ENCODE measurements at places on chromosomes 4 and X.

DNA sequence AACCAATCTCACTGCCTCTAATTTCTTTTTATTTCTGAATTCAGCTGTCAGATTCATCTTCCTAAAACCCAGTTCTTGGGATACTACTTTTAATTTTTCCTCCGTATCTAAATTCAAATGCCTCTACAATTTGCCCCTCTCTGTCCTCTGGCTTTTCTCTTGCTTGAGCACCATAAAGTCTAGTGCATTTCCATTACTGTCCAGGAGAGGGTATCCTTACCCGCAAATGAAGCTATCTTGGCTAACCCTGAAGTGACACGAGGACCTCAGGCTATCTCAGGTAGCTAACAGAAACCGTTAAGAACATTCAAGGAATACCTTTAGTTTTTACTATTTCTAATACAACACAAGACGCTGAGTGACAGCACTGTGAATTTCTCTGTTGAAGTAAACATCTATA, 49.4 kb upstream of the PRR32 start:
- H3K27ac ChIP-seq = no peak overlapping the region
- DNase-seq = no peak
- no peaks in the 10 kb centered on the region for H3K36me3 ChIP-seq
- H3K4me3 ChIP-seq = no peak overlapping the region
- no peaks in the 10 kb centered on the region for H3K27me3 ChIP-seq

DNA sequence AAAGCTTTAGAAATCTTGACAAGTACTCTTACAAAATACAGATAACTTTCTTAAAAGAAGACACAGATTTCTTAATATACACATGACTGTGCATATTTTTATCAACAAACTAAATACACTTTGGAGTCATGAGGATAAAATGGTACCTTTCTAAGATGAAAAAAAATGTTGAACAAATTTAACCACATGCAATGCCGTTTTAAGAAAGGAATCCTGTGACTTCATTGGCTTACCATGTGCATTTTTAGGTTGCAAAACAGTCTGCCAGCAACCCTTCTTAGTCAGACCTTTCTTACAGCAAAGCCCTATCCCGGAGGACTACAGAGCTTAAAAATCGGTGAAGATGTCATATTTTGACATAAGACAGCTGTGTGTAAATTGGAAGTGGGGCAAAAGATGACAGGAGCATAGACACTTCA, 51.7 kb downstream of the GASK1B start:
- H3K27ac ChIP-seq = peak overlapping the region; percentile 73
- peak overlapping the region; percentile 43 for H3K4me3 ChIP-seq
- peaks cover 15% of the 10 kb centered on the region for H3K4me1 ChIP-seq
- no peaks in the 10 kb centered on the region for H3K27me3 ChIP-seq

GRCh38 chr4:98746936-98747335, 88.5 kb upstream of the TSPAN5 start:
- no peaks in the 10 kb centered on the region for H3K27me3 ChIP-seq
- H3K4me1 ChIP-seq = peaks cover 12% of the 10 kb centered on the region
- H3K36me3 ChIP-seq = no peaks in the 10 kb centered on the region
- DNase-seq = no peak
- H3K4me3 ChIP-seq = no peak overlapping the region

GRCh38 chrX:81168391-81168790, 33.3 kb downstream of the HMGN5 start:
- H3K36me3 ChIP-seq = no peaks in the 10 kb centered on the region
- no peak for DNase-seq
- no peaks in the 10 kb centered on the region for H3K4me1 ChIP-seq
- H3K4me3 ChIP-seq = no peak overlapping the region
- no peaks in the 10 kb centered on the region for H3K27me3 ChIP-seq
- no peak overlapping the region for H3K27ac ChIP-seq

DNA sequence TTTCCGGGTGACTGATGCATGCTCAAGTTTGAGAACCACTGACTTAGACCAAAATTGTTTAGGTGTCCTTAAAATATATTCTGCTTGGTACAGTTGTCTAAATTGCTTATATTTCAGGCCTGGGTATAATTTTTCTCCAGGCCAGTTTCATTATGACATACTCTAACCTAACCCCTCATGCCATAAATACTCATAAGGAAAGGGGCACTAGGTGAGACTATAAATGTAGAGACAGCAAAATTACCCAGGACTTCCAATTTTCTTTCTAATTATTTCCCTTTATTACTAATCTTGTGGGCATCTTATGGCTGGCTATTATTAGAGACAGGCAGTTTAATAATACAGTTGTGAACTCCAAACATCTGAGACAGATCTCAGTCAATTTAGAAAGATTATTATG, 150.2 kb downstream of the RRAGB start:
- H3K4me1 ChIP-seq = no peaks in the 10 kb centered on the region
- no peak for DNase-seq
- no peaks in the 10 kb centered on the region for H3K36me3 ChIP-seq
- no peak overlapping the region for H3K4me3 ChIP-seq
- H3K27me3 ChIP-seq = no peaks in the 10 kb centered on the region

DNA sequence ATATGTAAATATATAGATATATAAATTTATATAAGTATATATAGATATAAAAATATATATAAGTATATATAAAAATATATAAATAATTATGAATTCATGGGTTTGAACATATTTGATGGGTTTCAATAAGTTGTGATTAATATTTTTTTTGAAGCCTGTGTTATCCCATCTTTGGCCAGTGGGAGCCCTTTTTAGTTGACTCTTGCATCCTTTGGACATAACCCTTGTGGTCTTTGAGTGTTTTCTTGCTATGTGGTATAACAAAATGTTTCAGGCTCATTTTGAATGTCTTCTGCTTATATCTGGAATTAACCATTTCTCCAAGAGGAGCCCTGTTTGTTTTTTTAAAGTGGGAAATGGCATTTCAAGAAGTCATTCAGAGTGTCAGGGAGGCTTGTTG, 15.2 kb downstream of the SNX25 start:
- no peaks in the 10 kb centered on the region for H3K36me3 ChIP-seq
- no peak overlapping the region for H3K4me3 ChIP-seq
- DNase-seq = no peak
- peaks cover 33% of the 10 kb centered on the region for H3K4me1 ChIP-seq
- H3K27ac ChIP-seq = no peak overlapping the region

DNA sequence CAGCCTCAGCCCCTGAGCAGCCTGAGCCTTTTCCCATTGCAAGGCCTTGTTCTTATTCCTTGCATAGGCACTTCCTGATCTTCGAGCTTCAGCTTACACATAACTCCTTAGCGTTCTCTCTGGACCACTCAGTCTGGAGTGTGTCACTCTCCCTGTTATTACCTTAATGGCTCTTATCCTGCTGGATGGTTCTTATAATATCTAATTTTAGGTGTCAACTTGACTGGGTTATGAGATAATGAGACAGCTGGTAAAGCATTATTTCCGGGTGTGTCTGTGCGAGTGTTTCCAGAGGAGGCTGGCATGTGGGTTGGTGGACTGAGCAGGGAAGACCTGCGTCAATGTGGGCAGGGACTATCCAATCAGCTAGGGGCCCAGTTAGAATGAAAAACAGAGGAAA, 75.7 kb downstream of the HAUS3 start:
- H3K4me1 ChIP-seq = no peaks in the 10 kb centered on the region
- H3K36me3 ChIP-seq = no peaks in the 10 kb centered on the region
- H3K27me3 ChIP-seq = no peaks in the 10 kb centered on the region
- H3K27ac ChIP-seq = no peak overlapping the region
- no peak overlapping the region for H3K4me3 ChIP-seq
- no peak for DNase-seq

- H3K4me3 ChIP-seq = no peak overlapping the region
- H3K36me3 ChIP-seq = no peaks in the 10 kb centered on the region
- H3K4me1 ChIP-seq = peaks cover 4% of the 10 kb centered on the region
- no peak for DNase-seq
These were observed 23.5 kb downstream of the NDP start for GRCh38 chrX:43949669-43950068.

- no peak overlapping the region for H3K4me3 ChIP-seq
- DNase-seq = no peak
- no peak overlapping the region for H3K27ac ChIP-seq
- no peaks in the 10 kb centered on the region for H3K4me1 ChIP-seq
These were observed 520.1 kb upstream of the GALNT7 start for GRCh38 chr4:172648471-172648870.

DNA sequence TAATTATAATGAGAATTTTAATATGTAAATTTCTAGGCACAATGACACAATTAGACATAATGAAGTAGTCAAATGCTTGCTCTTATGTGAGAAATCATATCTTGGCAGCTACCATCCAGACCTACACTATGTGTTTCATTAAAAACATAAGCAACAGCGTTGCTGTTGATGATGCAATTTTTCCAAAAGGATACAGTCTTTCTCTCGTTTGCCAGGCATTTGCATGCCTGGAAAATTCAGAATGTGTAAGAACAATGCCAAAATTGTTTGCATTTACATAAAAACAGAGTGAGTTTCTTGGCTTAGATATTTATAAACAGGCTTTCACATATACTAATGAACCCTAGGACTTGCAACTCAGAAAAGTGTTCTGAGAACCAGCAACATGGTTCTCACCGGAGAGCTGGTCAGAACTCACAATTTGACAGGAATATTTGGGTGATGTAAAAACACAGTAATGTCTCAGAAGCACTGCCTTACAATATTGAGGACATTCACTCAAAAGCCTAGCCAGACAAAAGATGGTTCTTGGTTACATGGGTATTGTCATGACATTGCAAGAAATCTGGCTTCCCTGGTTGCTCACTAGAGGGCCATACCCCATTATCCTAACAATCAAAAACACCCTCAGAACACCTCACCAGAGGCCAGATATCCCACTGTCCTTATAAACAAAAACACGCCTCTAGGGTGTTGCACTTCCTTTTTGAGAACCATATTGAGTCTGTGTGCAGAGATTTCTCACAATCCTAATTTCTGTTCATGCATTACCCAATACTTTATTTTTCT, 1029.0 kb upstream of the AGA start:
- H3K4me1 ChIP-seq = no peaks in the 10 kb centered on the region
- no peaks in the 10 kb centered on the region for H3K27me3 ChIP-seq
- DNase-seq = no peak
- H3K4me3 ChIP-seq = no peak overlapping the region
- H3K27ac ChIP-seq = no peak overlapping the region
- no peaks in the 10 kb centered on the region for H3K36me3 ChIP-seq

DNA sequence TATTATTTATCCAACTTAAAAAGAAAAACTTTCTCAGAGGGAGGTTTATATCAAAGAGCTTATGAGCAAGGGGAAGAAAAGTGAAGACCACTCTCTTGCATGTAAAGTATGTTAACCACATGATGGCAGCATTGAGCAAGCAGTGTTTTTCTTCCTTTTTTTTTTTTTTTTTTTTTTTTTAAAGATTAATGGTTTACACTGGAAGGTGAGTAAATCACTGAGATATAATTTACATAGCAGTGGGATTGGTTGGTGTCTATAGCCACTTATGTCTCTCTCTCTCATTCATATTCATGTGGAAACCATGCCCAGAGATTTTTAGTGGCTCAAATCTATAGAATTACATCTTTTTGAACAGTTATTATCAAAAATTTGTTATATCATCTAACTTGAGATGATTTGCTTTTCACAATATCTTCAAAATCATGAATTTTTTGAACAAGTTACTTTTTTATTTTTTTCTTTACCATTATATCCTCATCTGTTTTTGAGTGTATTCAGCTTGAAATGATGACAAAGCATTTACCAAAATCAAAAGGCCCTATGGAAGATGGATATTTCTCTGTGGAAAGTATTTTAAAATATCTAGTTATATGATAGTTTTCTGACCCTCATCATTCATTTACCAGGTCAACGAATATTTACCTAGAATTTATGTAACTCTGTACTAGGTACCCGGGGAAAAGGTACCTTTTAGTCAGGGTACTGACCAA, 31.6 kb downstream of the MTHFD2L start:
- no peaks in the 10 kb centered on the region for H3K36me3 ChIP-seq
- DNase-seq = no peak
- peaks cover 3% of the 10 kb centered on the region for H3K4me1 ChIP-seq
- H3K27me3 ChIP-seq = no peaks in the 10 kb centered on the region

- no peak overlapping the region for H3K27ac ChIP-seq
- no peak for DNase-seq
- H3K4me3 ChIP-seq = no peak overlapping the region
- H3K4me1 ChIP-seq = no peaks in the 10 kb centered on the region
- H3K36me3 ChIP-seq = no peaks in the 10 kb centered on the region
These were observed 503.5 kb downstream of the MID1IP1 start for GRCh38 chrX:39304746-39305145.

- no peak for DNase-seq
- H3K4me1 ChIP-seq = no peaks in the 10 kb centered on the region
- H3K36me3 ChIP-seq = no peaks in the 10 kb centered on the region
- no peak overlapping the region for H3K4me3 ChIP-seq
- H3K27ac ChIP-seq = no peak overlapping the region
- no peaks in the 10 kb centered on the region for H3K27me3 ChIP-seq
These were observed 258.6 kb downstream of the FAM133A start for GRCh38 chrX:93932471-93933220.

DNA sequence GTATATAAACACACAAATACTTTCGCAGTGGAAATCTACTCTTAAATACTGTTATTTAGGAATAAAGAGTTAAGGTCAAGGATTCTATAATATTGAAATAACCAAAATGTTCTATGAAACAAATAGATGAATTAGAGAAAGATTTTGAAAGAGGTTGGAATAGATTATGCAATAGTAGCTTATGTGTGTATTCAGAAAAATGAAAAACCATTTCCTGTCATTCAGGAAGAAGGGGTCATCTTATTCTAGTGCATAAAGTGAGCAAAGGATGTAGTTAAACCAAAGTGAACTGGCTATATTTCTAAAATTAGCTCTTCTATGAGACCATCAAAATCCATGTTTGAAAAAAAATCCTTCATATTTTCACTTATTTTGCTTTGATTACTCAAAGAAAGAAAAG, 30.0 kb upstream of the MYOZ2 start:
- no peaks in the 10 kb centered on the region for H3K27me3 ChIP-seq
- H3K4me3 ChIP-seq = no peak overlapping the region
- DNase-seq = no peak
- peak overlapping the region; percentile 19 for H3K27ac ChIP-seq
- peaks cover 25% of the 10 kb centered on the region for H3K4me1 ChIP-seq

DNA sequence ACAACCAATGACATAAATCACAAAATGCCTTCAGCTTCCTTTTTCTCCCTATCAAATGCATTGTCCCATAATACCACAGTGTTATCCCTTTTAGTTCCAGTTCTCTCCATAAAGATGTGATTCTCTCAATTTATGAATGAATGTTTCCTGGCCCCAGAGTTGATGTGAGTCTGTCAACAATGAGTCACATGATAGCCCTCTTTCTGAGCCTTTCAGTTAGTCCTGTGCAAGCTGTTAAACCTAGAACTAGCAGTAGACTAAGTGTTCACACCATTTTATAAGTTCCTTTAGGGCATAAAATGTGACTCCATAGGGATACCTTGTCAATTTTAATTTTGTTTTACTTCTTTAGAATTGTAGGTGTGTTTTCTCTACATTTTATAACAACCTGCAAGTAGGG, 129.5 kb downstream of the PABPC4L start:
- no peaks in the 10 kb centered on the region for H3K4me1 ChIP-seq
- no peaks in the 10 kb centered on the region for H3K36me3 ChIP-seq
- no peaks in the 10 kb centered on the region for H3K27me3 ChIP-seq
- H3K4me3 ChIP-seq = no peak overlapping the region

GRCh38 chr4:96248225-96248624, 408.3 kb downstream of the PDHA2 start:
- H3K27ac ChIP-seq = no peak overlapping the region
- H3K36me3 ChIP-seq = no peaks in the 10 kb centered on the region
- no peaks in the 10 kb centered on the region for H3K27me3 ChIP-seq
- H3K4me3 ChIP-seq = no peak overlapping the region
- no peaks in the 10 kb centered on the region for H3K4me1 ChIP-seq
- no peak for DNase-seq

GRCh38 chr4:7293703-7294102, 101.4 kb downstream of the SORCS2 start:
- no peak overlapping the region for H3K27ac ChIP-seq
- no peaks in the 10 kb centered on the region for H3K27me3 ChIP-seq
- no peak overlapping the region for H3K4me3 ChIP-seq
- H3K4me1 ChIP-seq = no peaks in the 10 kb centered on the region

All from osteoblast (primary cell).